ENCODE measurements at places on chromosomes 2 and 18.
A peak's percentile ranks its signal among the peaks of the same experiment; 100 is the strongest.

DNA sequence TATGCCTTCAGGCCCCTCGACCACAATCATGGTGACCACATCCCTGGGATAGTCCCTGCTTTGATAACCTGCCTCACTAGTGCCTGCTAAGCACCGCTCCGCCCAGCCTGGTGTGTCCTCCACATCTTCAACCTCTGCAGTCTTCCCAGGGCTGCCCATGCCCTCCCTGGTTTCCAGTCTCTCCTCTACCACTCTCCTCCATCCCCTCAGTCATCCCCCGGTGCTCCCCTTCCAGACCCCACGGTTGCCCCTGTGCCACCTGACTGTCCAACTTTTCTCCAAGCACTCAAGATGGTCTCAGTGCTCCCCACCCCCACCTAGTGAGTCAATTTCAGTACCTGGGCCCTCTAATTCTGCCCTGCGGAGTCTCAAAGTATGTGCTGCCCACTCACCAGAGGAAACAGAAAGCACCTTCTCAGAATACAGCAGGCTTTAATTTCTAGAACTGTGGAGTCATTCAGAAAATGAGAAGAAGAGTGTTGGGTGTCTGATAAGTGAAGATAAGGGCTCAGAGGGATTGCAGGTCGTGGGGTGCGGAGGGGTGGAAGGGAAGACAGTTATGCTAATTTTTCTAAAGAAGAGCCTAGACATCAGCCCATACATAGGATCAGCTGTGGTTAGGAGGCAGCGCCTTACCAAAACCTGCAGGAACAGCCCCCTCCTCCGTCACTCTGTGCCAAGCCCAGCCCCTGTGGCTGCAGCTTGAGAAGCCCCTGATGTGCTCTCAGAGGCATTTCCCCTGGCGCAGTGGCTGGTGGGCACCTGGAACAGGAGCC, 53.6 kb upstream of the CAB39 start:
- no peak for DNase-seq

GRCh38 chr2:98585386-98585785, 22.9 kb downstream of the COA5 start:
- no peak for DNase-seq

- peak; percentile 85 for DNase-seq
Observed at GRCh38 chr2:181810823-181811695, 80.5 kb upstream of the ITPRID2 start.

GRCh38 chr2:23492921-23493320, 107.9 kb downstream of the KLHL29 start:
- no peak for DNase-seq

DNA sequence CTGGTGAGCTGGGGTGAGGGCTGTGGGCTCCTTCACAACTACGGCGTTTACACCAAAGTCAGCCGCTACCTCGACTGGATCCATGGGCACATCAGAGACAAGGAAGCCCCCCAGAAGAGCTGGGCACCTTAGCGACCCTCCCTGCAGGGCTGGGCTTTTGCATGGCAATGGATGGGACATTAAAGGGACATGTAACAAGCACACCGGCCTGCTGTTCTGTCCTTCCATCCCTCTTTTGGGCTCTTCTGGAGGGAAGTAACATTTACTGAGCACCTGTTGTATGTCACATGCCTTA, 10.5 kb downstream of the PROC start:
- no peak for DNase-seq

- no peak for DNase-seq
Observed at GRCh38 chr2:207103132-207103531, 62.6 kb downstream of the KLF7 start.

DNA sequence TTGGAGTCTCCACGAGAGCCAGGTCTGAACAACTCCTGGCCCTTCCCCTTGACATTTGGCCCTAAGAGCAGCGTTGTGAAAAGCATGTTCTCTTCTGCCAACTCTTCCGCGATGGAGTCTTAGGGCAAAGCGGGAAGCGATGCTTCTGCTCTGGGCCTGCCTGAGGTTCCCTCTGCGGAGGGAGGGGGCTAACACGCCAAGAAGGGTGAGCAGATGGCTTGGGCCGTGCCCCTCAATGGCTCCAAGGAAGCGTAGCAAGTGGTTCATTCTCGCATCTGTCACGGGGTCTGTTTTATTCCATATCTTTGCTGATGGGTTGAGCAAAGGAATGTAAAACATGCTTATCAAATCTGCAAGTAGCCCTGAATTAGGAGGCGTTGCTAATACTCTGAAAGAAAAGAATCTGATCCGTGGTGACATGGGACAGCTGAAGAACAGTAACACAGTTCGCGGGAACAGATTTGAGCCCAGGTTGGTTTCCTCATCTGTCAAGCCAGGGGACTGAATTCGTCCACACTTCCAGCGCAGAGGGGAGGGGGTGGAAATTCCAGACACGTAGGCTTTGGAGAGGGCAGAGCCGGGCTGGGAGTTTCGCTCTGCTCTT, 38.0 kb downstream of the DNMT3A start:
- no peak for DNase-seq

- DNase-seq = no peak
Observed at GRCh38 chr2:111157798-111158197, 37.1 kb downstream of the BCL2L11 start.

DNA sequence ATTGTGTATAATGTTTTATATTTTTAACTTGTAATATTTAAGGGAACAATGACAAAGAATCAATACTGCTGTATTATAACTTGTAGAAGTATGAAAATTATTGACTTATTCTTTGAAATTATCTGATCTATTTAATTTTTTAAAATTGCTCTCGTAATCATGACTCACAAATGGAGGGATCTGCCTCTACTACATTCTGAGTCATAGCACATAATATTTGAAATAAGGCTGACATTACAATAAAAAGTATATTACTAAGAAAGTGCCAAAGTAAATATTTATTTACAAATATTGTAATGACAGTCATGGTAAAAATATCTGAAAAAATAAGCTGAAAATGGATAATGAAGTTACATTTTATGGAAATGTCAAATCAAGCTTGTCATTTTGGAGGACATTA, 1144.6 kb upstream of the CDH2 start:
- DNase-seq = no peak

DNA sequence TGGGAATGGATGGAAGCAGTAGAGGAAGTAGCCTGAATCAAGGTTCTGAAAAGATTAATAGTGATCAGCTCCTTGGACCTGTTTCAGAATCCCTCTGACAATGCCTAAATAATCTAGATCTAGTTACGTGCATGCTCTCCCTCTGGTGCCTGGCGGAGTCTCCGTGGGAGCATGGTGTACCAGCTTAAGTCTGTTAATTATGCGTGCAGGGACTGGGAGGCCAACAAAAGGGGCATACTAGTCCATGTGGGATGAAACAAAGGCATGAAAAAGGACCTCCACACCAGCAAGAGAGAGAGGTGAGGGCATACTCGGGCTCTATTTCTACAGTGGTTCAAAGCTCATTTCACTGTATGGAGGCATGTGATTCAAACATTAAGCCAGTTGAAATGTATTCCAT, 200.3 kb downstream of the DPP4 start:
- DNase-seq = no peak

- DNase-seq = no peak
Observed at GRCh38 chr2:79446313-79446712, 66.5 kb upstream of the CTNNA2 start.

DNA sequence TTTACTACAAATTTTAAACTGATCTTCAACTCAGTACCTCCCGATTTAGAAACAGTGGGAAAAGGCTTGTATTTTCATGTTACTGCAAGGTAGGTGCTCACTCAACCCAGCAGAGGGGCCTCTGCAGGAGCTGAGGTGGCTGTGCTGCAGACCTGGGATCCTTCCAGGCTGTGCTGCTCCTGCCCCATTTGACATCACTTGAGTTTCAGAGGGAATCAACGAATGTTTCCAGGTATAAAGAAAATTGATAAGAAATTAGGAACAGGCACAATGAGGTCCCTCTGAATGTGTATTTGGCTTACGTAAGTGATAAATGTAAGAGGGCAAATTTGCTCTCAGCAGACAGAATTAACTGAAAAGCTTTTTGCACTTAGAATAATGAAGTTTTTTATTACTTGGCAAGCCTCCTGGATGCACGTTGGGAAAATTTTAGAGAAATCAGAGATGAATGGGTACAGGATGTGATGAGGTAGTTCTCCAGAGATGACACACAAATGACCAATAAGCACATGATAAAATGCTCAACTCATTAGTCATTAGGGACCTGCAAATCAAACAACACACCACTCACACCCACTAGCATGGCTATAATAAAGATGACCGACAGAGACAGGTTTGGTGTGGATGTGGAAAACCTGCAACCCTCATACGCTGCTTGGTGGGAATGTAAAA, 114.0 kb downstream of the NOL10 start:
- peak; percentile 72 for DNase-seq

GRCh38 chr2:10753876-10754275, 32.4 kb downstream of the ATP6V1C2 start:
- no peak for DNase-seq

- no peak for DNase-seq
Observed at GRCh38 chr18:62226047-62226446, 39.0 kb downstream of the RELCH start.

DNA sequence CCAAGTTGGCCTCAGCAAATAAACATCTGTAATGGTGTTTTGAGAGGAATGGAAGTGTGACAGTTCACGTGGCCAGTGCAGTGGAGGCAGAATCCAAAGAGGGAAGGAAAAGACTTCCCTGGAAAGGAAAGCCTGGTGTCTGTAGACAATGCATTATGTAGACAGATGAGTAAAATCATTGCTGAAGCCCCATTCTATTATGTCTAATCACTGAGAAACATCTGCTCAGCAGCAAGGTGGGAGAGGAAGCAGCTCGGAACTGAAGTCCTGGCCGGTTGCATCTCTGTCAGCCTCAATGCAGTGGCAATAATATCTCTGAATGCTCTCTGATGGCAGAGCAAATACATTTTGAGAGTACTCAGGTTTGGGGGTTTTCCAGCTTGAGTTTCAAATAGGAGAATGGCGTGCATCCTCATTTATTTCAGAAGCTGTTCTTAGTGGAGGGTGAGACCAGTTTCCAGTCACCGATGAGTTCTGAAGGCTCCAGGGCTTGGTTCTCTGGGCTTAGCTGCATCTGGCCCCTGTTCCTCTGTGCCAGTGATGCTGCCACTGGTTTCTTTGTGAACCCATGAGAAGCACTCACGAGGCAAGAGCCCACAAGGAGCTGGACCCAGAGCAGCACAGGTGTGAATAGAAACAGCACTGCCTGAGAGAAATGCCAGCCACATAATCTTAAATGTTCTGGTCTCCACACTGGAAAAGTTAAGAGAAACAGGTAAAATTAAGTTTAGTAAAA, 63.3 kb downstream of the RPIA start:
- DNase-seq = no peak

- no peak for DNase-seq
Observed at GRCh38 chr2:37361216-37361815, 16.9 kb downstream of the QPCT start.

DNA sequence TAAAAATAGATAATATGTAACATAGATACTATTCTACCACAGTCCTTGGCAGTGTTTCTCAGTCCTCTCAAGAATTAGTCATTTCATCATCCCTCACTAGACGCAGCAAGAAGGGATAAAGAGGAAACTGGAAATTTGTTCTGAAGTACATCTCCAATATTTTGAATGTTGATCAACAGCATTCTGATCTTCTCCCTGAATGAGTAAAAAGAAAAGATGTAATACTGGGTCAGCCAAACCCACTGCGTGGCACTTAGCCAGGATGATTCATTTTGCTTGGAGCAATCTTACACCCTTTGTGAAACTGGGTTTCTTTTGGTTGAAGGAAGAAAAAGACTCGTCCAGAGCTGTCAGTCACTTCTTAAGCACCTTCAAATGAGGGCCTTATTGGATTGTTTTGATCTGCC, 54.1 kb downstream of the TAF1B start:
- DNase-seq = peak; percentile 59
